Urinary bladder (tissue), 4 donors: ENCODE measurements at places on chromosomes 1 and 21. TPM values are rescaled to one million over a fixed set of nuclear protein-coding genes. Genes with fewer than 3 reads are reported as not detected.

The HHAT gene
- total RNA-seq = 10.8 TPM

The LDLRAD1 gene
- not detected for total RNA-seq

The PLA2G2F gene
- 1.3 TPM for total RNA-seq

The PTPRU gene
- total RNA-seq = 11.7 TPM

The CLCA1 gene
- not detected for total RNA-seq

The CA6 gene
- not detected for total RNA-seq

The AZIN2 gene
- 9.6 TPM for total RNA-seq

DNA sequence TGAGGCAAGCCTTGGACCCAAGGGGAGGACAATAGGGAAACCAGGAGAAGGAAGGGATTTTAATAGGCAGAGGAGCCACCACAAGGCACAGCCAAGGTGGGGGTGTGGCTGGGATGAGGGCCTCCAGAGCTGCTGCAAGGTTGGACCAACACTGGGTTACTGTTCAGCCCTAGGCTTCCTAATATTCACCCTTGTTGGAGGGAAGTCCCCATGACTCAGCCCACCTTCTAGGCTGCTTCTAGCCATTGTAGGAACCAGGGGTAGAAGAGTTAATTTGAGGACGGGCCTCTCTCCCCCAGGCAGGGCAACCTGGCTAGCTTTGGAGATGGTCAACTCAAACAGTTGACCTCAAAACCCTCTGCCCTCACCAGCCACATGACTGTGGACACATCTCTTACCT is 59.5 kb downstream of the KCNN3 start:
- DNase-seq = no peak

DNA sequence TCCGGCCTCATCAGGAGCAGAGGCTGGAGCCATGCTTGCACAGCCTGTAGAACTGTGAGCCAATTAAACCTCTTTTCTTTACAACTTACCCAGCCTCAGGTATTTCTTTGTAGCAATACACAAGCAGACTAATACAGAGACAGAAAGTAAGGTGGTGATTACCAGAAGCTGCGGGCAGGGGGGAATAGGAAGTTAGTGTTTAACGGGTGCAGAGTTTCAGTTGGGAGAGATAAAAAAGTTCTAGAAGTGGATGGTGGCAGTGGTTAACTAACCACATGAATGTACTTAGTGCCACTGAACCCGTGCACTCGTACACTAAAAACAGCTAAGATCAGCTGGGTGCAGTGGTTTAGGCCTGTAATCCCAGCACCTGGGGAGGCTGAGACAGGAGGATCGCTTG is 80.4 kb upstream of the TARDBP start:
- no peak for DNase-seq

DNA sequence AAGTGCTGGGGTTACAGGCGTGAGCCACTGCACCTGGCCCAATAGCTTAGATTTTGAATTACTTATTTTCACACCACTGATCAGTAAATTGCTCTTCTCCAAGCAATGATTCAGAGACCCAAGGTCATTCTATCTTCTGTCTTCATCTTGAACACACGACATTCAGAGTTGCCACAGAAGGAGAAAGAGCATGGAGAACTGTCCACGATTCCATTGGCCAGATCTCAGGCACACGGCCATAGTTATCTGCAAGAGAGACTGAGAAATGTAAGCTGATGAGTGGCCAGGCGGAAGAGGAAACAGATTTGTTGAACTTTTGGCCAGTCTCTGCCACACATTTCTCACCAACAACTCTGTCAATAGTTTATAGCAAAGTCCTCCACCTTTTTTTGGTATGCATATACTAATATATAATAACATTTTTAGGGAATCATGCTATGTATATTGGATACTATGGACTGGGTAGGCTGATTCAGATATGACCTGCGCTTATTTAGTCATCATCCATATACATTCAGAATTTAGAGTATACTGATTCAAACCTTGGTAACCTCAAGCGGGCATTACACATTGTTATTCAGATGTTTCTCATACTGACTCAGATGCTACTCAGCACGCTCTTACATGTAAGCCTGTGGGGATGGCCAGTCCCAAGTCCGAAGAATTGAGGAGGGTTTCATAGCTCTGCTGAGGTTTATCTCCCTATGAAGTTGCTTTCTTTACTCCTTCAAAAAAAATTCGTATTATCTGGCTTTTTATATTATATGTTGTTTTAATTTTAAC is 25.5 kb upstream of the CAP1 start:
- DNase-seq = no peak

DNA sequence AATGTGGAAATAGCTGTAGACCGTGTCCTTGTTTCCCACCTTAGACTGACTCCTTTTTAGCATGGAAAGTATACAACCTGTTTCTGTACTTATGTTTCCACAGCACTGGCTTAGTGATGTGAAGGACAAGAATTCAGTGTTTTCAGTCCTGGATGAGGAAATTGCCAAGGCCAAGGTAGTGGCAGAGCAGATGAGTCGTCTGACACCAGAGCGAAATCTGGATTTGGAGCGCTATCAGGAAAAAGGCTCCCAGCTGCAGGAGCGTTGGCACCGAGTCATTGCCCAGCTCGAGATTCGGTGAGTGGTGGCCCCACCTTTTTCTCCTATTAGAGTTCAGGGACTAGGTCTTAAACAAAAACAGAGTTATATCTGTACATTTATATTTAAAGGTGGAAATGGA is 112.6 kb downstream of the MACF1 start:
- no peak for DNase-seq

- no peak for DNase-seq
Measured at GRCh38 chr1:112689196-112689841, 14.9 kb downstream of the MOV10 start.

DNA sequence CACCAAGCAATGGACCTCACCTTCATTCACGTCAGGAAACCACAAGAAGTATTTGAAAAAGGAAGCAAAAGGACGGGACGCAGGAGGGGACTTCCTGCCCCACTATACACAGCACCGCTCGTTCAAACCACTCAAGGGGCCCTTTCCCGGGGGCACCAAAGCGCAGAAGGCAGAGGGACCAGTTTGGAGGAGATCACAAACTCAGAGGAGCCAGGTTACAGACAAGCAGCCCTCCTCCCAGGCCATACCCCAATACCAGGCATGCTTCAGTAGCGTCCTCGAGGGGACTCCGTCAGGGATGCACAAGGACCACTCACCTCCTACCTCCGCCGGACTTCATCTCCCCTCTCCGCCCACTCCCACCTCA is 685 bp downstream of the CRTC2 start:
- no peak for DNase-seq
